ENCODE measurements at places on chromosomes 12 and 14. TPM values are rescaled to one million over a fixed set of nuclear protein-coding genes. Genes with fewer than 3 reads are reported as not detected.

DNA sequence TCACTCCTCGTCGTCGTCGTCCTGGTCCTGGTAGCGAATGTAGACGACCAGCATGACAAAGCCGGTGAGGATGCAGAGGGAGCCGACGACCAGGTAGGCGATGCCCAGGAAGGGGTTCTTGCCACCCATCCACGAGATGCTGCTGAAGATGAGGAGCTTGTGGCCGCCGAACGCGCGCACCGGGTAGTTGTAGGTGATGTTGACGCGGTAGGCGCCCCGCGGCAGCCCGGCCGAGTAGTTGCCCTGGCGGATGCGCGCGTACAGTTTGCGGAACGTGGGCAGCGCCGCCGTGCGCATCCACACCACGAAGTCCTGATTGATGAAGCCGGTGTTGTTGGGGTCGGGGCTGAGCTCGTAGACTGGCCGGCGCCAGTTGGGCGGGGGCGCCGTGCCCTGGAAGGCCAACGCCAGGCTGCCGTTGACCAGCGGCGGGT is 1.0 kb downstream of the TMEM30B start:
- H3K27ac ChIP-seq = peak overlapping the region; percentile 88
- H3K4me3 ChIP-seq = peak overlapping the region; percentile 85
- no peaks in the 10 kb centered on the region for H3K36me3 ChIP-seq
- peaks cover 29% of the 10 kb centered on the region for H3K4me1 ChIP-seq
- peak; percentile 65 for DNase-seq

DNA sequence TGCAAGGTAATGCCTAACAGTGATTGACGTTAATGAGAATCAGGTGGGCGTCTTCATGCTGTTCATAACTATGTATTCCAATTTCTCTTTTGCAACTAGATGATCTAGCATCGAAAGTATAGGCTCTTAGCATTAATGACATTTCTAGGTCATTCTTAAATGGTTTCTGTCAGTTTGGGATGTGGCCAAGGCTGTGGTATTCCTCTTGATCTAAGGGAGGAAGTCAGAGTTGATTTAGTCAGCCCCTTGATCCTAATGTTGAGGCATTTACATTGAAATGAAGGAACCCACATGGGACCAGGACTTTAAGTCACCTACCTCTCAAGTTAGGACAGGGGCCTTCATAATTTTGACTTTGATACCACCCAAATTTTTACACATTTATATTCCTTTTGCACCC is 448.1 kb downstream of the NPAS3 start:
- no peak overlapping the region for H3K27ac ChIP-seq
- H3K36me3 ChIP-seq = no peaks in the 10 kb centered on the region
- no peaks in the 10 kb centered on the region for H3K27me3 ChIP-seq
- H3K4me3 ChIP-seq = no peak overlapping the region
- H3K4me1 ChIP-seq = no peaks in the 10 kb centered on the region
- DNase-seq = no peak

GRCh38 chr14:105363847-105364708 is 34.3 kb upstream of the TEX22 start:
- DNase-seq = peak; percentile 49
- H3K36me3 ChIP-seq = no peaks in the 10 kb centered on the region
- H3K27ac ChIP-seq = no peak overlapping the region
- H3K4me1 ChIP-seq = peaks cover 18% of the 10 kb centered on the region
- peaks cover 1% of the 10 kb centered on the region for H3K27me3 ChIP-seq
- peak overlapping the region; percentile 23 for H3K4me3 ChIP-seq

DNA sequence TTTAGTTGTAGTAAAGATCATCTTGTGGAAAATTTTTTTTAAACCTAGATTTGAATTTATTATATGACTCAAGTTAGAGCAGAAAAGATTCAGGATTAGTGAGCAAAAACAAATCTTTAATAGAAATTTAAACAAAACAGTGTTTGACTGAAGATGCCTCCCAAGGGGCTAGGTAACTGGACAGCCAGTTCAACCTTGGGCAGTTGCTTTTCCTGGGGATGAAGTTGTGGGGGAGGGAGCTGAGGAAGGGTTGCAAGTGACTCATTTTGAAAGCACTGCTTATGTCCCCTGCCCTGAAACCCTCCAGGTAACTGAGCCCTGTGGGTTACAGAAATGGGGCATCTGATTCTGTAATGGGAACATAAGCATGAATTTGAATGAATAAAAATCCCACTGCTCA is 13.1 kb downstream of the CFAP54 start:
- H3K27ac ChIP-seq = peak overlapping the region; percentile 85
- no peaks in the 10 kb centered on the region for H3K36me3 ChIP-seq
- H3K4me3 ChIP-seq = no peak overlapping the region
- no peaks in the 10 kb centered on the region for H3K27me3 ChIP-seq

DNA sequence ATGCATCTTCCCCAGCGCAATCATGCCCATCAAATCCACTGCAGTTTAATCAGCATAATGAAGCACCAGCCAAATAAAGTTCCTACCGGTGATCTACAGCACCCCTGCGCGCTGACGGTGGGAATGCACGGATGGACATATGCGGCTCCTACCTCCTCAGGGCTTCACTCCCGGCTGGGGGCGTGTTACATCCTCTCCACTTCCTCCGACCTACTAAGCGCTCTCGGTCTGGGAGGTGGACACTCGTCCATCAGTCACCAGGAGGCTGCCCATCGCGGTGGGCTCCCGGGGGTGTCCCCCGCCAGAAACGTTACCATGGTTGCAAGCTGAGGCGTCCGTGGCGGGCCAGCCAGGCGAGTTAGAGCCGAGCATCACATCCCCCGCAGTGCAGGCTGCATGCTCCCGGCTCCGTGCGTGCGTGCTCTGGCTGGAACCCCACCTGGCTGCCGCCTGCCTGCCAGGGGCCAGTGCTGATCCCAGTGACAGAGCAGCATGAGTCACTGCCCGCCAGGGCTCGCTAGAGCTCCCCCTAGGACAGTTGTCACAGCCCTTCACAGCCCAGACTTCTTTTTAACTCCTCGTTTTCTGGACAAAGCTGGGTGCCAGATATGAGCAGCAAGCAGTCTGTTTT is 73.0 kb downstream of the CIT start:
- H3K27ac ChIP-seq = no peak overlapping the region
- H3K27me3 ChIP-seq = no peaks in the 10 kb centered on the region
- peaks cover 5% of the 10 kb centered on the region for H3K4me1 ChIP-seq
- peaks cover 7% of the 10 kb centered on the region for H3K36me3 ChIP-seq
- no peak overlapping the region for H3K4me3 ChIP-seq
- peak; percentile 6 for DNase-seq

GRCh38 chr14:102154821-102155549 is 15.3 kb downstream of the WDR20 start:
- no peak overlapping the region for H3K27ac ChIP-seq
- no peaks in the 10 kb centered on the region for H3K27me3 ChIP-seq
- H3K4me1 ChIP-seq = peaks cover 40% of the 10 kb centered on the region
- H3K36me3 ChIP-seq = peaks cover 31% of the 10 kb centered on the region
- H3K4me3 ChIP-seq = no peak overlapping the region

DNA sequence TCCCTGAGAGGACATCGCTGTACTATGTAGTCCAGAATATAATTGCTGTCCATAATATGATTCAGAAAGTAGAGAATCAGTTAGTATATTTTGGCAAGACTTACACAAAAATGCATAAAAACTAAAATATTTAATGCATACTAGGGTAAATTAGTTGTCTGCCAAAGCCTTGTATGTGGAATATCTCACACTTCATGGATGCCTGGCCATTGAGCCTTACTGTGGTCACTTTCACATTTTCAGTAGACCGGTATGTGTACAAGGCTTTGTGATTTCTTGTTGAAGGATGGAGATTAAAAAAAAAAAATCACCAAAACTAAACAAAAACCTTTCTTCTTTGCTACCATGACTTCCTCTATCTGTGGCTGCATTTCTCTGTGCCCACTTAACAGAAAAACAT is 197.3 kb upstream of the DDHD1 start:
- no peaks in the 10 kb centered on the region for H3K36me3 ChIP-seq
- no peak overlapping the region for H3K4me3 ChIP-seq
- H3K27ac ChIP-seq = no peak overlapping the region
- DNase-seq = no peak

- peaks cover 14% of the 10 kb centered on the region for H3K27me3 ChIP-seq
- H3K27ac ChIP-seq = no peak overlapping the region
- no peak overlapping the region for H3K4me3 ChIP-seq
- no peak for DNase-seq
Measured at GRCh38 chr12:106021516-106021915, 117.2 kb downstream of the NUAK1 start.

- H3K27ac ChIP-seq = peak overlapping the region; percentile 77
- H3K36me3 ChIP-seq = peaks cover 78% of the 10 kb centered on the region
- peaks cover 62% of the 10 kb centered on the region for H3K4me1 ChIP-seq
- DNase-seq = no peak
Measured at GRCh38 chr14:21255385-21256101, 13.7 kb downstream of the HNRNPC start.

GRCh38 chr14:68814539-68815297 is 21.9 kb upstream of the ZFP36L1 start:
- peak overlapping the region; percentile 77 for H3K4me3 ChIP-seq
- H3K36me3 ChIP-seq = no peaks in the 10 kb centered on the region
- H3K4me1 ChIP-seq = peaks cover 66% of the 10 kb centered on the region
- H3K27me3 ChIP-seq = no peaks in the 10 kb centered on the region

Gene FAM90A1
- 0.27 TPM for total RNA-seq

Gene GPHN
- total RNA-seq = 26.6 TPM

Gene SCN8A
- total RNA-seq = 0.77 TPM

Gene ACOT6
- not detected for total RNA-seq

Gene FGF23
- total RNA-seq = not detected
